Activated naive CD4-positive, alpha-beta T cell treated with anti-CD3 and anti-CD28 coated beads, Interleukin-2, amount 10 ng/mL, durations not matched to agents 5 hours and 36 hours (primary cell): ENCODE measurements at places on chromosomes 2 and 18. TPM values are rescaled to one million over a fixed set of nuclear protein-coding genes. Genes with fewer than 3 reads are reported as not detected.

SATB2 gene
- 0.05 TPM for total RNA-seq

DHRS9 gene
- not detected for total RNA-seq

SCTR gene
- total RNA-seq = not detected

COLEC11 gene
- 0.34 TPM for total RNA-seq

ITPRIPL1 gene
- total RNA-seq = 28.9 TPM

HES6 gene
- 6.8 TPM for total RNA-seq

LIMS3 gene
- total RNA-seq = 2.5 TPM

HOXD12 gene
- not detected for total RNA-seq

SLC38A11 gene
- total RNA-seq = not detected

TRABD2A gene
- total RNA-seq = 97.7 TPM

CPO gene
- total RNA-seq = not detected

ATP6V1B1 gene
- total RNA-seq = not detected

AQP12B gene
- not detected for total RNA-seq

LIPG gene
- total RNA-seq = 0.18 TPM

LNPK gene
- 44.6 TPM for total RNA-seq

RRM2 gene
- total RNA-seq = 342 TPM

SERPINB2 gene
- total RNA-seq = not detected

EMILIN1 gene
- total RNA-seq = 1.1 TPM

MARCO gene
- not detected for total RNA-seq

C2orf72 gene
- 0.65 TPM for total RNA-seq

RPRM gene
- not detected for total RNA-seq

C2orf74 gene
- total RNA-seq = 11.1 TPM
